ENCODE measurements at places on chromosomes 1 and 21.

DNA sequence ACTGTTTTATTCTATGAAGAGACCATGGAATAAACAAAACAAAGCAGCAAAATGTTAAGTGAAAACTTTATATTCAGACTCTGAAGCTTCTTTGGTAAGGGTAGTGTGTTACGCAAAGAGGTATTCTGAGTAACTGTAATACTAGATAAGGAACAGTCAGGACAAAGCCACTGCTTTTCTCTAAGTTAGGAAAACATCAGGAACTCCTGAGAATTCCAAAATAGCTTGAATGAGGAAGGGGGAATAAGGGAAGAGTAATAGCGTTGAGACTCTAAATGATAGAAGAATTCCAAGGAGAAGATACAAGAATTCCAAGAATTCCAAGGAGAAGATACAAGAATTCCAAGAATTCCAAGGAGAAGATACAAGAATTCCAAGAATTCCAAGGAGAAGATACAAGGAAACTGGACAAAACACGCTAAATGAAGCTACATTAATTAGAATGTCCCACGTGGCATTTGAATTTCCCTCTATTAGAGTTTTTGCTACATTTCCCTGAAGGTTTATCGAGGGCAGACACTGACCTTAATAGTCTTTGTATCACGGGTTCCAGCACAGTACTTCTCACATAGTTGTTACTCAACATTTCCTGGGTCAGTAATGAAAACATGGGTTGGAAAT lies 71.5 kb downstream of the SMYD3 start:
- DNase-seq: no peak

- DNase-seq: peak; percentile 4
Measured at GRCh38 chr1:171841931-171842761, 848 bp downstream of the DNM3 start.

- DNase-seq: no peak
Measured at GRCh38 chr21:35075546-35075945, 26.4 kb upstream of the RUNX1 start.

DNA sequence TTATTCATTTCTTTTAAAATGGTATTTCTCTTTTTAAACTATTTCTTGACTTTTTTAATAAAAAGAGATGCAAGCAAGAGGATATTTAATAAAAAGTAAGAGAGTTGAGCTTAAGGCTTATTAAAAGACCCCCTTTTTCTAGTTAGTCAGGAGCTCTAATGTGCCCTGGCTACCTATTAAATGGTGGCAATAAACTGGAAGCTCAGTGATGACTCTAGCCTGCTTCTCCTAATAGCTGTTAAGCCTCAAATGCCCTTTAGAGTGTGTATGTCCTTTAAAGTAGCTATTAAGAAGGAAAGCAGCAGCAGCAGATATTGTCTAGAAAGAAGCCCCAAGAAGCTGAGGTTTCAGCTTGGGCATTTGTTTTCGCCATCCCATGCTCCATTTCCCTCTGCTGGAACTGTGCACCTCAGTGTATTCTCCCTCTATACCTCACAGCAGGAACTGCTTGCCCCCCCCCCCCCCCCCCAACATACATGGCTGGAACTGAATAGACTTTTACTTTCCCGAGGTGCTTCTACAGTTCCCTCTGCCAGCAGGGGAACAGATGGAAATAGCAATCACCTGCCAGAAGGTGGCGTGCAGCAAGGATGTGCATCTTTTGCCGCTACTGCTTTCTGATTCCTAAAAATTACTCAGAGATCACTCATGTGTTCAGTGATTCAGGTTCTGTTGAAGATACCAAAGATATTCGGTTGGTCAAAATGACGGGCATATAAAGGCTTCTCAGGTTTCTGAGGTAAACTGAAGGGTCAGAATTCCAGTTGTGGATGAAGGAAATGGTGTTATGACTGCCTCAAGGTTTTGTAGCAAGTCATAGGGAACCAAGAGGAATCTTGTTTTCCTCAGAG lies 2.5 kb downstream of the RGS4 start:
- DNase-seq: no peak

- peak; percentile 84 for DNase-seq
Measured at GRCh38 chr1:116667575-116668105, at the start of gene IGSF3. Gene IGSF3, minus strand, starts transcription at chr1:116667733. Its CDS starts 1,407 bp downstream, at chr1:116666326.

DNA sequence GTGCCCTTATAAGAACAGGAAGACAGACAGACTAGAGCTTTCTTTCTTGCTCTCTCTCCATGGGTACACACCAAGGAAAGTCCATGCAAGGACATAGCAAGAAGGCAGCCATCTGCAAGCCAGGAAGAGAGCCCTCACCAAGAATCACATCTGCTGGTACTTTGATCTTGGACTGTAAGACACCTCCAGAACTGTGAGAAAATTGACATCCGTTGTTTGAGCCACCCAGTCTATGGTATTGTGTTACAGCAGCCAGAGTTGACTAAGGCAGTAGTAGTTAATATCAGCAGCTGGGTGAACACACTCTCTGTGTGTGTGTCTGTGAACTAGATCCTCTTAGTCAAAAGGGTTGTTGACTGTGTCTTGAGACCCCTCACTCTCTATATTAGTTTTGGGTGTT lies 53.8 kb upstream of the PPP2R5A start:
- no peak for DNase-seq

GRCh38 chr21:34536820-34537219 lies 24.8 kb upstream of the KCNE1 start:
- DNase-seq: no peak

- DNase-seq: no peak
Measured at GRCh38 chr1:220925707-220926106, 46.5 kb downstream of the HLX start.

DNA sequence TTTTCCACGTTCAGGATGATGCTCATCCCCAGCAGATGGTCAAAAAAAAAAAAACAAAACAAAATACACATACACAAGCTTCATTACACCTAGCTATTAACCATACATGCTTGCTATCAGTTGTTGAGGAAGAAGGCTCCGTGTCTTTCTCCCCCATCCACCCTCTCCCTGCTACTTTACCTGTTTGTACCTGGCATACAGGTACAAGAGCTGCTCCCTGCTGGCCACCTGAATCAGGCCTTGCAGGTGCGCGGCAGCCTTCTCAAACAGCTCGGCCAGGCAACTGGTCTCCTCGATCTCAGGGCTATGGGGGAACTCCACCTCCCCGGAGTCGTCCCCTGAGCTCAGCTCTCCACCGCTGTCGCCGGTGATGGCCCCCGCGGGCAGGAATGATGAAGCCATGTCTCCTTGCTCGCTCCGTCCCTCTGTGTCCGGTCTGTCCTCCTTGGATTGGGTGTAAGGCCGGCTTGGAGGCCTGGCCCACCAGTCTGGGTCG lies 464 bp downstream of the ACBD6 start:
- no peak for DNase-seq

DNA sequence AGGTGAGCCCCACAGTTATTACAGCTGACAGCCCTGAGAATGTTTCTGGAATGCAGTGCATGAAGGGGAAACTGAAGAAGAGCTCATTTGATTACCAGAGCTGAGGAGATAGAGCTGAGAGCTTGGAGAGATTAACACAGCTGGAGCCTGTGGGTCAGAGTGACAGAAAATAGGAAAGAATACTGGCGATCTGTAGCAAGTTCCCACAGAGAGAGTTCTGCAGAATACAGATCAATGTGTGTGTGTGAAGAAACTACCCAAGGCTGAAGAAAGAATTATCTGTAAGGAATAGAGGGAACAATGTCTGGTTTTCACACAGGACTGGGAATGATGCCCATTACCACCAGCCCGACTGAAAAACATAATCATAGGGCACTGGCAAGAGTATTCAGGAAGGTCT lies 103.6 kb upstream of the SNX7 start:
- DNase-seq: no peak

GRCh38 chr21:28758042-28758882 lies 234.4 kb downstream of the LTN1 start:
- DNase-seq: no peak

DNA sequence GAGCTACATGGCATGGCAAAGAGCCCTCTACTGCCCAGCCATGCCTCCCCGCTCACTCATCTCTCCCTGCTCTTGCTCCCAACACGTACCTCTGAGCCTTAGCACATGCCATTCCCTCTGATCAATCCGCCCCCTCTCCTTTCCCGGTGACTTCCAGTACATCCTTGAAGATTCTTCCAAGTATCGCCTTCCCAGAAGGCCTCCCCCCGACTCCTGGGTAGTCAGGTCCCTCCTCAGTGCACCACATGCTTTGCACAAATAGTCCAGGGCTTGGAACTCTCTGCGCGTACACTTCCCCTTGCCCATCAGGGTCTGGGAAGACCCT lies 77.0 kb upstream of the IFFO2 start:
- no peak for DNase-seq

DNA sequence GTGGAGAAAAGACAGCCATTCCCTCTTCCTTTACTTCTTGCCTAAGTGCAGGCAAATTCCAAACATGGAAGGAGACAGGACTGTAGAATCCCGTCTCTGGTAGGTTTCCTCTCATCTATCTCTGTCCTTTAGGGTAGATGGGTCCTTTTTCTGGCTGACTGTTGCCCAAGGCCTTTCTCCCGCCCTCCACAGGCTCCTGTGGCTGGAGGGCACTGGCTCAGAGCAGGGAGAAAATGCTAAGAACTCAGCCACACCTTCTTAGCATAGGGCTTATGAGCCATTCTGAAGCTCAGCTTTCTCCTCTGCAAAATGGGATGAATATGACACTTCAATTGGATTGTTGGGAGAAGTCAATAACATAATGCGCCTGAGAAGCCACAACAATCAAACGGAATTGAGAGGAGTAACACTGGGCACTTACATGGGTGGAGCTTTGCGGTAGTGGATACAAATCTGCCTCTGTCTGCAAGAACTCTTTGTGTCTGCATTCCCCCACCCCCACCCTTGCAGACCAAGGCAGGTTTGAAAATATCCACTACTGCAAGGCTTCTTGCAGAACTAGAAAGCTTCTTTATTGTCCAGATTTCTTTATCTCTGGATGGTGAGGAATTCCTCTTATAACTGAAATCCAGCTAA lies 94.7 kb downstream of the CSMD2 start:
- DNase-seq: no peak

DNA sequence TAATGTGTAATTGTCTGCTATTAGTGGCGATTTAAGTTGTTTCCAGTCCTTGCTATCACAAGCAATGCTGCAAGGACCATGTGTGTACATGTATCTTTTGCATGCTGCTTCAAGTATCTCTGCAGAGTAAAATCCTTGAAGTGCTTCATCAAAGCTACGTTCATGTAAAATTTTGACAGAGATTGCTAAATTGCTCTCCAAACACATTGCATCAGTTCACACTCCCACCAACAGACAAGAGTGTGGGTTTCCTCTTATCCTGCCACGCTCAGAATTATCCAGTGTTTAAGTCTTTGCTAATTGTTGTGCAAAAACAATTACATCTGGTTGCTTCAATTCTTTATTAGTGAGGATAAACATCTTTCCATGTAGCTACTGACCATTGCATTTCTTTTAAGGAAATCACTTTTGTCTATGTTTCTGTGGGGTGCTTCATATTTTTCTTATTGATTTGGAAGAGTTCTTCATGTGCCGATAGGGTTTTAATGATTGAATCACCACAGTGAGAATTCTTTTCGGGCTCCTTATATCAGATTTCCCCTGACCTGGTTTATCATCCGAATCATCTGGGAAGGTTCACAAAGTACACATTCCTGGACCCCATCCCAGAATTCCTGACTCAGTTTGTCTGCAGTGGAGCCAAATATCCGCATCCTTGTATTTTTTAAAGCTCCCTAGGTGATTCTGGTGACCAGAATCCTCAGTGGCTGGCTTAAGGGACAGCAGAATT lies 56.3 kb upstream of the GALNT2 start:
- no peak for DNase-seq

GRCh38 chr1:176531036-176531435 lies 68.1 kb downstream of the PAPPA2 start:
- DNase-seq: no peak

GRCh38 chr1:221994939-221995338 lies 253.1 kb upstream of the DUSP10 start:
- no peak for DNase-seq

DNA sequence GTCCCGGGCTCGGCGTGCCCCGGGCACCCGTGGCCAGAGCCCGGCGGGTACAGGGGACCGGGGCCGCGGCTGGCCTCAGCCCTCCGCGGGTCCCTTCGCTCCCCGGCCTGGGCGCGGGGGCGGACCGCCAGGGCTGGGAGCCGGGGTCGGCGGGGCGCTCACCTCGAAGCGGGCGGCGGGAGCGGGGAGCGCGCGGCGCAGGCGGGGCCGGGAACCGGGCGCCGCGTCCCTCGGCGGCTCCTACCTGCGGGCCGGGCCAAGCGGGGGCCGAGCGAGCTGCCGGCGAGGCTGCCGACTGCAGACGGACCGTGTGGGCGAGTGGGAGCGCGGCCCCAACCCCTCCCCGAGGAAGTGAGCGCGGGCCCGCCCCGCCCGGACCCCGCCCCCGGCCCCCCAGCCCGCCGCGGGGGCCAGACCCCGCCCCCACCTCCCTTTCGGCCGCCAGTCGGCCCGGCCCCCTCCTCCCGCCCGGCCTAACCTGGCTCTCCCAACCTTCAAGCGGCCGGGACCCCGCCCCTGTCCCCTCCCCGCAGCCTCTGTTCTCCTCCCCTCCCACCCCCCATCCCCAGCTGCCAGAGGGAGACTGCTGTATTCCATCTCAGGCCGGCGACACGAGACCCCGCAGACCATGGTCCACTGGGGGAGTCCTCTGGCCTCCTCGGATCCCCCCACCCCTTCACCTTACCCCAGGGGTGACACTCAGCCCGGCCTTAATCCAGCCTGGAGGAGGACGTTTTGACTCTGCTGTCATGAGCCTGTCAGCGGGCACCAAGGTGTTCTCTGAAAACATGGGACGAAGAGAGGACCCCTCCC lies at the start of gene FHL3:
FHL3 (minus strand) TSS at position 320 of the 813 bp plus-strand sequence. CDS start 6,102 bp downstream, outside the sequence.
- peak; percentile 43 for DNase-seq

GRCh38 chr1:160066829-160067745 lies 2.9 kb downstream of the KCNJ10 start:
- no peak for DNase-seq

- no peak for DNase-seq
Measured at GRCh38 chr1:181793831-181794230, 267.7 kb downstream of the ZNF648 start.
